ENCODE measurements at places on chromosomes 3 and 15.

DNA sequence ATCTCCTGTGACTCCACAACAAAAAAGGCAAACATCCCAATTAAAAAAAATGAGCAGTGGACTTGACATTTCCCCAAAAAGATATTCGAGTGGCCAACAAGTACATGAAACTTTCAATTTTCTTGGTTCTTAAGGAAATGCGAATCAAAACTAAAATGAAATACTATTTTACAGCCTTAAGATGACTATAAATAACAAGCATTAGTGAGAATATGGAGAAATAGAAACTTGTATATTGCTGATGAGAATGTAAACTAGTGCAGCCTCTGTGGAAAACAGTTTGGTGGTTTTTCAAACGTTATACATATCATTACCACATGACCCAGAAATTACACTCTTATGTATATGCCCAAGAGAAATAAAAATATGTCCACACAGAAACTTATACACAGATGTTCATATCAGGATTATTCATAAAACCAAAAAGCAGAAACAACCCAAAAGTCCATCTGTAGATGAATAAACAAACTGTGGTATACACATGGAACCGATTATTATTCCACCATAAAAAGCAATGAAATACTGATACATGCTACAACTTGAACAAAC, 153.2 kb upstream of the GPR149 start:
- H3K27ac ChIP-seq, result no peak overlapping the region
- no peaks in the 10 kb centered on the region for H3K27me3 ChIP-seq
- no peak for DNase-seq
- no peak overlapping the region for H3K4me3 ChIP-seq
- no peaks in the 10 kb centered on the region for H3K4me1 ChIP-seq
- no peaks in the 10 kb centered on the region for H3K36me3 ChIP-seq

GRCh38 chr3:190864002-190864401, 1.5 kb upstream of the GMNC start:
- H3K4me1 ChIP-seq, result peaks cover 4% of the 10 kb centered on the region
- DNase-seq, result no peak
- H3K27me3 ChIP-seq, result no peaks in the 10 kb centered on the region
- no peak overlapping the region for H3K4me3 ChIP-seq

GRCh38 chr15:57462381-57462780, 86.1 kb downstream of the CGNL1 start:
- no peaks in the 10 kb centered on the region for H3K36me3 ChIP-seq
- no peaks in the 10 kb centered on the region for H3K27me3 ChIP-seq
- no peak for DNase-seq

- no peaks in the 10 kb centered on the region for H3K27me3 ChIP-seq
- DNase-seq, result peak; percentile 54
- no peaks in the 10 kb centered on the region for H3K36me3 ChIP-seq
- H3K4me3 ChIP-seq, result no peak overlapping the region
- no peak overlapping the region for H3K27ac ChIP-seq
These were observed 292.4 kb downstream of the UBE2E2 start for GRCh38 chr3:23495507-23495906.

GRCh38 chr3:53730576-53730975, 115.6 kb downstream of the CHDH start:
- H3K4me1 ChIP-seq, result no peaks in the 10 kb centered on the region
- no peak overlapping the region for H3K4me3 ChIP-seq
- no peak for DNase-seq
- H3K36me3 ChIP-seq, result no peaks in the 10 kb centered on the region
- peaks cover 86% of the 10 kb centered on the region for H3K27me3 ChIP-seq

- H3K4me3 ChIP-seq, result no peak overlapping the region
- no peaks in the 10 kb centered on the region for H3K4me1 ChIP-seq
- no peak for DNase-seq
- H3K36me3 ChIP-seq, result no peaks in the 10 kb centered on the region
- no peaks in the 10 kb centered on the region for H3K27me3 ChIP-seq
These were observed 223.1 kb downstream of the MEIS2 start for GRCh38 chr15:36877294-36877693.

DNA sequence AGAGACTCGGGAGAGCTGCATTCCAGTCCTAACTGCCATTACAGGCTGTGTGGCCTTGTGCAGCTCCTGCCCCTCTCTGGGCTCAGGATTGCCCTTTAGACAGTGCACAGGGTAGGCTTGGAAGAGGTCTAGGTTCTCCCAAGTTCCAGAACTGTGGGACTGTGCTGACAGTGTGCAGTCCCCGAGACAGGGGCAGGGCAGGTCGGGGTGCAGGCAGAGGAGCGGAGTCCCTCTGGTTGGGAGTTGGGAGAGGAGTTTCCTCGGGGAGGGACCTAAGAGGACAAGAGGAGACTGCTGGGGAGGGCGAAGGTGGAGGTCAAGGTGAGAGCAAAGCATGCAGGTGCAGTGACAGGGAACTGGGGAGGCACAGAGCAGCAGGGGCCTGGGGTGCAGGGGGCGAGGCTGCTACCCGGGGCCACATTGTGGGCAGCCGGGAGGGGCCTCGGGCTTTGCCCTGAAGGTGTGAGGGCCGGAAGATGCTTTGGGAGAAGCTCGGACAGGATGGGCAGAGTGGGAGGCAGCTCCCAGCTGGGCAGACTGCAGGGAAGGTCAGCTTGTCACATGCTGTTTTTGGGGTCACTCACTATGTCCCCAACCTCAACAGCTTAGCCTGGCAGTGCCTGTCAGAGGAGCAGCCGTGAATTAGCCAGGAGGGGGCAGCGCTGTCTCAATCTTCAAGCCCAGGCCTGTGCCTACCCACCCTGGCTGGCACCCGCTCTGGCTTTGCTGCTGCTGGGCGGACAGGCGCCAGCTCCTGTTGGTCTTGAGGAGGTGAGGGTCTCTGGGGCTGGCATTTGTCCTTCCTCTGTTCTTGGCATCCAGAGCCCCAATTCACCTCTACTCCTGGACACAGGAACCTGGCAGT, 15.4 kb upstream of the CSPG4 start:
- peak; percentile 47 for DNase-seq
- H3K27me3 ChIP-seq, result no peaks in the 10 kb centered on the region
- peaks cover 6% of the 10 kb centered on the region for H3K4me1 ChIP-seq
- no peak overlapping the region for H3K4me3 ChIP-seq

- H3K27me3 ChIP-seq, result peaks cover 34% of the 10 kb centered on the region
- H3K4me1 ChIP-seq, result no peaks in the 10 kb centered on the region
- DNase-seq, result no peak
- H3K27ac ChIP-seq, result no peak overlapping the region
- H3K4me3 ChIP-seq, result no peak overlapping the region
These were observed 108.1 kb downstream of the KLF13 start for GRCh38 chr15:31434588-31435260.

GRCh38 chr3:98445949-98446406, 17.0 kb upstream of the OR5K1 start:
- no peak overlapping the region for H3K4me3 ChIP-seq
- H3K27ac ChIP-seq, result no peak overlapping the region
- DNase-seq, result no peak
- no peaks in the 10 kb centered on the region for H3K36me3 ChIP-seq

DNA sequence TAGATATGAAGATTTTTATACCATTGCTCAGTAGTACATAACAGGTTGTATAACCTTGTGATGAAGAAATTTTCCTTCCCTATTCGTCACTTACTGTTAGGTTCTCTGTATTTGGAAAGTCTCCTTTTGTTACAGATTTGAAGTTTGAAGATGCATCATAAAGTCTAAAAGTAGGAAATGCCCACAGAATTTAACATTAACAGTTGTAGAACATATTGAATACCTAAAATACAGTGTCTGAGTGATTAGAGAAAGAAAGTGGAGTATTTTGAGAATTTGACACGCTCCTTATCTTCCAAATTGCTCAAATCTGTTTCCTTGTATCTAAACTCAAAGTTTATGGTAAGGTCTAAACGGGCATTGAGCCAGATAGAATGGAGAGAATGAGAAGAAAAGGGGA, 111.3 kb downstream of the MBNL1 start:
- H3K4me3 ChIP-seq, result no peak overlapping the region
- no peaks in the 10 kb centered on the region for H3K4me1 ChIP-seq
- peaks cover 7% of the 10 kb centered on the region for H3K36me3 ChIP-seq
- no peak overlapping the region for H3K27ac ChIP-seq
- no peaks in the 10 kb centered on the region for H3K27me3 ChIP-seq

All from PC-9 (cell line).